ENCODE measurements at places on chromosomes 16 and 17.
A peak's percentile ranks its signal among the peaks of the same experiment; 100 is the strongest.

DNA sequence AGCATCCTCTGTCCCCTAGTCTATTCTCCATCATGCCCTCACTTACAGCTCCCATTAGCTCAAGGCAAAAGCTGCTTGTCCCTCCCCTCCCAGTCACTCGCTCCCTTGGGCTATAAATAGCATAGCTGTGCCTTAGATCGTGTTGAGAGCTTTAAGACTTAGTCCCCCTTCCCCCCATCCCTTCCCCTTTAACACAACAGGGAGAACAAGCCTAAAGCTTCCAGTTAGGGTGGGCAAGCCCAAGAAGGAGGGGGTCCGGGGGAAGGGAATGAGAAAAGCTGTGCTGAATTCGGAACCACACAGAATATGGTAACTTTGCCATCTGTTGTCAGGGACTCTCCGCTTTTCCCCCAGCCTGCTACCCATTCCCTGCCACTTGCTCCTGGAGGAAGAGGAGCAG lies 4.9 kb upstream of the HIGD1B start:
- DNase-seq, result no peak

DNA sequence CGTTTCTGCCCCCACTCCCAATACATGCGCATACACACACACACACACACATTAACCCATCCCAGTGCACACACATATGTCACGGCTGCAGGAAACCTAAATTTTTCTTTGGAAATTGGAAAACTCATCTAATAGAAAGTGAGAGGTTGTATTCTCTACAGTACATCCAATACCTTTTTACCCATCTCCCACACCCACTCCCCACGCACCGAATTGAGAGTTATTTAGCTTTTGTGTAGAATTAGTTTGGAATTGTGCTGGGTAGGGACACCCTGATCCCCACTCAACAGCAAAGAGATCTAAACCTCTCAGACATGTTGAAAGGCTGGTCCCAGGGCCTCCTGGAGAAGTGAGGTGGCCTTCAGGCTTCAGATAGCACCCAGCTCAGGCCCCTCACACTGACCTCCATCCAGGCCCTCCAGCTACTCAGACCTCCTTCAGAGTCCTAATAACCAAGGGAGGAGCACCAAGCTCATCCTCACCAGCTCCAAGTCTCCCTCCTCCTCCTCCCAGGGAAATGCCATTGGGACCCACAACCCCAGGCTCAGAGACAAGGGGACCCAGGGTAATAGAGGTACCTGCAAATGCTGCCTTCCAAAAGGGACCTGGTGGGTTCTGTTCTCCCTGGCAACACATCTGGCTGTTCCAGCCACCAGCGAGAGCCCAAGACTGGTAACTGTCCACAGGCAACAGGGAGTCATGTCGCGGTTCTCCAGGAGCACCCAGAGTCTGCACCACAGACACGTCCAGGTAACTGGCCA lies 955 bp downstream of the HOXB13 start:
- DNase-seq, result peak; percentile 28

DNA sequence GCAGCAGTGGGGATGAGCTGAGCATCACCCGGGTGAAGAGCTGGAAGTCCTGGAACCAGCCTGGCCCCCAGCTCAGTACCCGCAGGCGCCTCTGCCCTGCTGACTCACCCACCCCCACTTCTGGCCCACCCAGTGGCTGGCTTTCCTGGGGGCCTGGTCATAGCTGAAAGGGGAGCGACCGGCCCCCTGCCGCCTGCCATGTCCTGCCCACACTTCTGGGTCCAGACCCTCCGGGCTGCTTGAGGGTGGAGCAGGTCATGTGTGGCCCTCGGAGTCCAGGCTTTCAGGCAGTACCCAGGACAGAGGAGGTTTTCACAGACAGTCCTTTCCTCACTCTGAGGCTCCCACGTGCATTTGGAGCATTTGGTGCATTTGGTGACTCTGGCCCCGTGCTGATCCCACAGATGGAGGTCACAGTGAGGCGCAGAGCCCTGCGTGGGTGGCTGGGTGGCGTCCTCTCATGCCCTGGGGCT lies 7.1 kb upstream of the PIEZO1 start:
- DNase-seq, result no peak

DNA sequence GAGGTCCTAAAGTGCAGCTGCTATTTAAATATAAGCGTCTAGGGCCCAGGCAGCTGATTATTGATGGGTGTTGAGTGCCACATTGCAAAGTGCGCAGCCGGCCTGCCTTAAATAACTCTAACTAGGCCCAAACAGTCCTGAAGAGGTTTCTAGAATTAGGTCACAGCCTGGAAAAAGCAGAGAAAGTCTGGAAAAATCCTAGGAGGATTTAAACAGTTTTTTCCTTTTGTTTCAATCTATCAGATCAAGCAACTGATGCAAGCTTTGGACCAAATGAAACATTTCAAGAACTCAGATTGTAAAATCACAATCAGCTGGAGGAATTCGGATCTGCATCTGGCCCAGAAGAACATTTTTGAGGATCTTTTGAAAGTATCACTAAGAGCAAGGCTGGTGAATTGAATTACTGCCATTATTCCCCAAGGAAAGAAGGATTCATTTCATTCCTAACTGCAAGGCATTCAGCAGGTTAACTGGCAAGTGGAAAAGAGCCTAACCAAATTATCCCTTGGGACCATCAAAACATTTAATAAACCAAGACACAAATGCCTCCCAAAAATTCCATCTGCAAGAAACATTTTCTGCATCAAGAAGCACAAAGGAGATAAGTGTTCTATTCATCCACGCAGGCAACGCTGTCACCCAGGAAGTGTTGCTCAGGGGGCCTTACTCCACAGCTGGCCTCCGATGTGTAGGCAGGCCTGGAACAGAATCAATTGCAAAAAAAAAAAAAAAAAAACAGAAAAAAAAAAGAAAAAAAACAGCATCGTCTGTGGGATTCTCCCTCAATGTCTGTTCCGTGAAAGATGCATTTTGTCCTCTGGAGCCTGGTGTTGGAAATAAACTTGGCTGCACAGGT lies 46.1 kb downstream of the IRX3 start:
- no peak for DNase-seq

DNA sequence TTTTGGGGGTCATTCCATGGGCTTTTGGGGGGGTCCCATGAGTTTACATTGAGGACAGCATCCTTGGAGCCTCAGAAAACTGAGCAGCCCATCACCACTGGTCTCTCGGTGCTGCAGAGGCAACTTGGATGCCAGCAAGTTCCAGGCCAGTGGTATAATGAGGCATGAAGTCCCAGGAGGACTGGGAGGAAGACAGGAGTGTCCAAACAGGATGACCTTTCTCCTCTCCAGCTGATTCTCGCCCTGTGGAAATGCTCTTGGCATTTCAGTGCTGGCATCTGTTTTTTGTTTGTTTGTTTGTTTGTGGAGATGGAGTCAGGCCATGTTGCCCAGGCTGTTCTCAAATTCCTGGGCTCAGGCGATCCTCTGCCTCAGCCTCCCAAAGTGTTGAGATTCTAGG lies 347.6 kb downstream of the SNX29 start:
- DNase-seq, result no peak

GRCh38 chr17:8163978-8164814 lies 1.4 kb upstream of the VAMP2 start:
- peak; percentile 60 for DNase-seq

DNA sequence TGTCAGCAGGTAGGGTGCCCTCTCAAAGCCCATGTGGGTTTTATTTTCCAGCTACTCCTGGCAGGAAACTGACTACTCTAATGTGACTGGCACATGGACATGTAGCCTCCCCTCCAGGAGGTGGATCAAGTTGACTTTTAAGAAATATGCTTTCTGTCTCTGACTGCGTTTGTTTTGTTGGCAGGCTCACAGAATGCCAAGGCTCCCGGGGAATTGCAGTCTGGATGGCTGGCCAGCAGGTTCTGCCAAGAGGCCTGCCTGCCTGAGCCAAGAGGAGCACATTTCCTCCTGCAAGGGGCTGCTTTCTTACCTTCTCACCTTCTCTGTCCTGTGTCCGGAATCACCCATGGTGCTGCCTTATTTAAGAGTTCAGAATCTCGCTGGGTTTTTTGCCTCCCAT lies 217.3 kb upstream of the ERCC4 start:
- DNase-seq, result no peak

GRCh38 chr16:46886764-46887523 lies 2.8 kb downstream of the GPT2 start:
- no peak for DNase-seq

- DNase-seq, result no peak
Measured at GRCh38 chr17:34024386-34024785, 230.7 kb upstream of the CCL2 start.

DNA sequence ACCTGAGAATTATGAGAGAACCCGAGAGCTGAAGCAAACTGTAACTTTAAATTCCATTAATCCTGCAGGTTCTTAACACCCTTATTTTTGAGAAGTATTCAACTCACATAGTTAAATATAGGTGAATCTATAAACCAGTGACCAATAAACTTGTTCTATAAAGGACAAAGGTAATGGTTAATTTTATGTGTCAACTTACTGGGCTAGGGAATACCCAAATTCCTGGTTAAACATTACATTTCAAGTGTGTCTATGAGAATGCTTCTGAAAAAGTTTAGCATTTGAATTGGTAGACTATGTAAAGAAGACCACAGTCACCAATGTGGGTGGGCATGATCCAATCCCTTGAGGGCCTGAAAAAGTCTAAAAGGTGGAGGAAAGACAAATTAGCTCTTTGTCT lies 99.1 kb downstream of the KCNJ2 start:
- DNase-seq, result no peak

GRCh38 chr16:88455610-88456355 lies 2.7 kb downstream of the ZFPM1 start:
- DNase-seq, result peak; percentile 70

GRCh38 chr16:87854053-87854906 lies 15.0 kb downstream of the SLC7A5 start:
- DNase-seq, result no peak

- no peak for DNase-seq
Measured at GRCh38 chr16:52557236-52557635, 10.3 kb upstream of the TOX3 start.

- DNase-seq, result no peak
Measured at GRCh38 chr16:1612320-1613111, at the start of gene CRAMP1. Gene CRAMP1, plus strand, starts transcription at chr16:1612360. Its CDS starts 2,280 bp downstream, at chr16:1614640.

DNA sequence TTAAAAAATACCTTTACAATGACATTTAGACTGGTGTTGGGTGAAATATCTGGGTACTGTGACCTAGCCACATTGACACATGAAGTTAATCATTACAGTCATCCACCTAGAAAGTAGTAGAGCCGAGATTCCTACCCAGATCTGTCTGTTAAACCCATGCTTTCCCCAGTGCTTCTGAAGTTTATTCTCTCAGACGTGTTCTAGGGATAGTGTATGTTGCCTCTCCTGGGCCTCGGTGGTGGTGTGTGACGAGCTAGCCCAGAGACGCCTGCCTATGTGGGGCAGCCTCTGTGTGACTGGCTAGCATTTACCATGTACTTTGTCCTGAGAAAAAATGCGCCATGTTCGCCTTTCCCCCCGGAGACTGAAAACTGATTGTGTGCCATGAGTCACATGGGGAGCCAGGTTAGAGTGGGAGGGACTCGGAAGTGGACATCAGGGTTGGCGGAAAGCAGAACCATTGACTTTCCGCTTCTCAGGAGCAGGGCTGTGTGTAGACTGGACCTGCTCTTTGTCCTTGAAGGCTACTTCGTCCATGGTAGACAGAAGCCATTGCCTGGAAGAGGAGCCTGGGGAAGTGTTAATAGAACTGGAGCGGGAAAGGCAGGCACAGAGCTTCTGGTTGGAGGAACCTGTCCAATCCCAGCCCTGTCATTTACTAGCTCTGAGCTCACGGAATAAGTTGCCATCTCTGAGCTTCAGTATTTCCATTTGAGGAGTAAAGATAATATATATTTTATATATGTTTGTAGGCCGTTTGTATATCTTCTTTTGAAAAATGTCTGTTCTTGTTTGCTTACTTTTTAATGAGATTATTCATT lies 235.5 kb downstream of the SNX29 start:
- no peak for DNase-seq

DNA sequence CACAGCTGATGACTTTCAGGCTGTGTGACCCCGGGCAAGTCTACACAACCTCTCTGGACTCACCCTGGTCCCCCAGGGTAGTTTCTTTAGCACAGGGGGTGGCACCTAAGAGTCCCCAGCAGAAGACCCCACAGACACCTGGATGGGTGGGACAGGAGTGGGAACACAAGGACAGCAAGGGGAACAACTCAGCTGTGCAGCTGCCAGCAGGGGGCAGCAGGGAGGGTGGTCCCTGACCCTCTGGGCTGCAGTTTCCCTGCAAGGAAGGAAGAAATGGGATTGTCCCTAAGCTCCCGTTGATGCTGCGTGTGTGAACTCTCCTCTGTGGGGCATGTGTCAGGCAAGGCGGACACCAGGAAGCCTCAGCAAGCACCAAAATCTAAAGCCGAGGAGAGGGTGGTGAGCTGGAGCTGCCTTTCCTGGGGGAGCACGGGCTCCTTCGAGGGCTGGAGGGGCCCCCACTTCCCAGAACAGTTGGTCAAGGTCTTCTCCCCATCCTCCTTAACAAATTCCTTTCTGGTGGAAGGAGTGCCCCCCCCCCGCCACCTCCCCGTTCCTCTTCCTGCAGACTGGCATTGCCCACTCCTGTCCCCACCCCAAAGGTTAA lies 24.1 kb upstream of the CDH5 start:
- no peak for DNase-seq

Data from B cell (primary cell).